Daoy (cell line): ENCODE measurements at places on chromosomes 2 and 18. TPM values are rescaled to one million over a fixed set of nuclear protein-coding genes. Genes with fewer than 3 reads are reported as not detected.

AGFG1 gene
- total RNA-seq: 41.0 and 49.9 TPM in 2 replicates

CROCC2 gene
- total RNA-seq: not detected in 2 replicates

DDX18 gene
- 113 and 169 TPM in 2 replicates for total RNA-seq

DTNA gene
- total RNA-seq: 12.1 and 14.3 TPM in 2 replicates

ACKR3 gene
- total RNA-seq: 5.4 and 6.3 TPM in 2 replicates

CAVIN2 gene
- total RNA-seq: 0.06 TPM in 1 of 2 replicates, not detected in the other

GMPPA gene
- total RNA-seq: 30.0 and 47.6 TPM in 2 replicates

SCN2A gene
- 0.51 and 0.83 TPM in 2 replicates for total RNA-seq

MEX3C gene
- total RNA-seq: 25.5 and 26.1 TPM in 2 replicates

TTC27 gene
- 52.1 and 63.7 TPM in 2 replicates for total RNA-seq

L3MBTL4 gene
- 2.8 and 3.4 TPM in 2 replicates for total RNA-seq

NGEF gene
- 0.17 and 3.3 TPM in 2 replicates for total RNA-seq

GAREM2 gene
- 0.06 and 0.65 TPM in 2 replicates for total RNA-seq
